ENCODE measurements at places on chromosomes 1 and 21. TPM values are rescaled to one million over a fixed set of nuclear protein-coding genes. Genes with fewer than 3 reads are reported as not detected.

The CYB5RL gene
- polyA plus RNA-seq: 3.0 TPM

The KIAA1614 gene
- polyA plus RNA-seq: 4.8 TPM

The CDK18 gene
- polyA plus RNA-seq: 9.1 TPM

The DTL gene
- polyA plus RNA-seq: 0.14 TPM

The ELAPOR1 gene
- 71.0 TPM for polyA plus RNA-seq

The CAPN8 gene
- polyA plus RNA-seq: 22.6 TPM

The KCNJ15 gene
- polyA plus RNA-seq: 8.5 TPM

The KRTAP12-2 gene
- polyA plus RNA-seq: not detected

The OR2AK2 gene
- polyA plus RNA-seq: not detected

The S100A12 gene
- polyA plus RNA-seq: 150 TPM

The DMRTA2 gene
- polyA plus RNA-seq: not detected

The HCRTR1 gene
- 1.3 TPM for polyA plus RNA-seq

The RNF207 gene
- 9.7 TPM for polyA plus RNA-seq

The LAD1 gene
- polyA plus RNA-seq: 23.0 TPM

The B3GALT5 gene
- not detected for polyA plus RNA-seq

The DPT gene
- polyA plus RNA-seq: 28.7 TPM

The ERICH3 gene
- polyA plus RNA-seq: 0.05 TPM

The PRAMEF12 gene
- not detected for polyA plus RNA-seq

The L1TD1 gene
- 0.11 TPM for polyA plus RNA-seq

The NCDN gene
- polyA plus RNA-seq: 11.2 TPM

The C8B gene
- not detected for polyA plus RNA-seq

The MCOLN2 gene
- polyA plus RNA-seq: not detected

The TNNI3K gene
- 1.7 TPM for polyA plus RNA-seq

The UBL4B gene
- polyA plus RNA-seq: 0.07 TPM

The CYP4Z1 gene
- polyA plus RNA-seq: 1.0 TPM

The TAS1R1 gene
- not detected for polyA plus RNA-seq

The CCT3 gene
- polyA plus RNA-seq: 152 TPM

The LRRC71 gene
- polyA plus RNA-seq: 1.6 TPM

The PRDX6 gene
- polyA plus RNA-seq: 488 TPM

The AMY1A gene
- polyA plus RNA-seq: not detected

The EPHA2 gene
- 20.0 TPM for polyA plus RNA-seq

The PINK1 gene
- polyA plus RNA-seq: 132 TPM

The PTCH2 gene
- 0.26 TPM for polyA plus RNA-seq

The SYPL2 gene
- polyA plus RNA-seq: 1.2 TPM

The OR2M7 gene
- polyA plus RNA-seq: not detected

The CD244 gene
- polyA plus RNA-seq: 0.45 TPM

The LENEP gene
- not detected for polyA plus RNA-seq

The ADGRB2 gene
- 1.2 TPM for polyA plus RNA-seq

The KIF14 gene
- 0.06 TPM for polyA plus RNA-seq

The PAX7 gene
- not detected for polyA plus RNA-seq

The PPIAL4G gene
- not detected for polyA plus RNA-seq

The PLPPR4 gene
- polyA plus RNA-seq: 0.22 TPM

Measured in adipose tissue (tissue), 3 donors.